ENCODE measurements at places on chromosomes 4 and X.

DNA sequence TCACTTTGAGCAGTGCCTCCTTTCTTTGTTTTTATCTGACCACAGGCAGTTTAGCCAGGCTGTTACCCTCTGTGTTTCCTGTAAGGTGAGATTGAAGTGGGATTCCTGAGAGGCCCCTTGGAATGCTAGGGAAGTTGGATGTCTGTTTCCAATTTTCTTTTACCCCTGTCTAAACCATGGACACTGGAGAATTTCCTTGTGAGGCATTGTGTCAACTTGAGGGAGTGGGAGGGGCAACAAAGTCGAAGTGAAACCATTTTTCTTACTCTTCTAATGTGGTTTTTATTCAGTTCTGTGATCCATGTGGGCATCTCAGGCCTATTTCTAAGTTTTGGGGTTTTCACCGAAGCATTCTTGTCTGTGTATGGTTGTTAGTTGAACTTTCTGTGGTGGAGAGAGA, 296.1 kb upstream of the UGT8 start:
- DNase-seq = no peak

DNA sequence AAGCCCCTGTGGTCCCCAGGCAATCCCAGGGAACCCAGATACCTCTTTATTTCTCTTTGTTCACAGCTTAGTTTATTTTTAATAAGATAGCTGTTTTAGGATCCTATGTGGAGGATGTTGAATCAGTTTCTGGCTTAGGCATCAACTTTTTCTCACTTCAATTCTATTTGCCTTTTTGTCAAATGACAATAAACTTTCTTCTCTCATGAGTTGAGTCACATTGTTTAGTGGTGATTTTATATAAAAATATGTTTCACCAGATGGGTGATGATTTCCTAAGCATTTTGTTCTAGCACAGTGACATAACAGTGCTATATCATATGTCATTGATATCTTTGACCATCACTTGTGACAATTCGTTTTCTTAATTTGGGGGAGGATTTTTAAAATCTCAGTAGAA, 198.1 kb upstream of the PUDP start:
- DNase-seq = no peak

GRCh38 chrX:155225774-155226173, 9.5 kb downstream of the VBP1 start:
- no peak for DNase-seq

GRCh38 chr4:2928242-2929176, 34.7 kb downstream of the NOP14 start:
- no peak for DNase-seq

GRCh38 chrX:119783026-119783425, 8.4 kb downstream of the RPL39 start:
- no peak for DNase-seq

DNA sequence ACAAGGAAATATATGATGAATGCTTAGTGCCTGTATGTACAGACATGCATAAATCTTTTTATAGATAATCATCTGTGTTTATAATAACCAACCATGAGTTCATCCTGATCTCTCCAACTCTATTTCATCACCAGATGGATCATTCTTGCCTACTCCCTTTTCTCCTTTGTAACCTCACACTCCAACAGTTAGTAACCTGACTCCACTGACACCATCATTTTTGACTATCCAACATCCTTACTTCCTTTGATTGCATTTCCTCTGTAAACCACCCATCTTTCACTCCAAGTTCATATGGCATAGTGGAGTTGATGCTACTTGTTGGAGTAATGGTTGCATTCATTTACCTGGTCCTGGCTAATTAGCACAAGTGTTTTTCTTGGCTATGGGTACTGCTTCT, 170.6 kb downstream of the ZNF330 start:
- no peak for DNase-seq

GRCh38 chr4:55399581-55399980, 3.8 kb downstream of the TMEM165 start:
- no peak for DNase-seq

DNA sequence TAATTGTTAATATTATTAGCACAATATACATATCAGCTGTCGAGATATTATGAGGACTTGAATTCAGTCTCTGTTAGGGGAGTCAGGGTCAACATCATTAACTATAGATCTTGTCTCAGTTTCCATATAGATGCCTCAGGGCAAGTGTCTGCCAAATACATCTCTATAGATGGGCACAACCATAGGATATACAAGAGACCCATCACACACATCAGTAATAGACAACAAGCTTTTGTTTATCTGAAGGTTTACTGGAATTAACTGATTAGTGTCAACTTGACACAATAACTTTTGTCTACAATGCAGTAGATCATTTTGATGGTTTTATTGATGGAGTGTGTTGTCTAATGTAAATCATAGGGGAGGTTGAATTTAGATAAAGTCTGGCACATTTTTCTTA, 37.1 kb upstream of the PHOX2B start:
- no peak for DNase-seq

GRCh38 chr4:41215155-41215554, 813 bp upstream of the APBB2 start:
- DNase-seq = no peak

Measured in HEK293T (cell line).